ENCODE measurements at places on chromosomes 2 and 18.
A peak's percentile ranks its signal among the peaks of the same experiment; 100 is the strongest.

GRCh38 chr2:47078541-47079482 is 76.3 kb downstream of the STPG4 start:
- peak; percentile 85 for DNase-seq

DNA sequence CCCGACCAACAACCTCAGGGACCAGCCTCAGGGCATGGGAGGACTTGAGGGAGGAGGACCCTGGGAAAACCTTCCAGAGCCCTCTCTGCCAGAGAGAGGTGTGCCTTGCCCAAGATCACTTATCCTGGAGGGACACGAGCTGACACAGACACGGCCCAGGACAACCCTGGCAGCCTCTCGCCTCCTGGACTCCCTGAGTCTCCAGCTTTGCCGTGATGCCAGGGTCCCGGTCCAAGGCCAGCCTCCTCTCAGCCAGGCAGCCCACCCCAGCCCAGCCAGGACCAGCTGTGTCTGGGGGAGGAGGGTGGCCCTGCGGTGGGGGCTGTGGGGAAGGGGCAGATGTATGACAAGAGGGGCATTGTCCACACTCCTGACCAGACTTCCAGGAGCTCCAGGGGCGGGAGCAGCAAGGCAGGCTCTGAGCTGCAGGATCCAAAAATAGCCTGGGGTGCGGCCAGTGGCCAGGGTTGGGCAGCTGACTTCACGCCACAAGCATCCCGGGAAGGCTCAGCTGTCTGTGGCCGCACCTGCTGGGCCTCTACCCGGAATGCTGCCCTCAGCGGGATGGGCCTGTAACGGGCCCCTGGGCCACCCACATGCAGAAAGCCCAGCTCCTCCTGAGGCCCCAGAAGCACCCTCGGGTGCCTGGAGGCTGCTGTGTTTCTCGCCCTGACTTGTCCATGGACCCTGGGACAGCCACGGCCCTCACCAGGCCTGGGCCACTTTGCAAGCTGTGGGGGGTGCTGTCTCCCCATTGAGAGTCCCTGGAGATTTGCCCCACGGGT is 65.5 kb upstream of the GPC1 start:
- no peak for DNase-seq

- DNase-seq: no peak
Measured at GRCh38 chr2:169077674-169078240, 8.4 kb downstream of the DHRS9 start.

- no peak for DNase-seq
Measured at GRCh38 chr18:76985156-76985950, 147.2 kb downstream of the MBP start.

DNA sequence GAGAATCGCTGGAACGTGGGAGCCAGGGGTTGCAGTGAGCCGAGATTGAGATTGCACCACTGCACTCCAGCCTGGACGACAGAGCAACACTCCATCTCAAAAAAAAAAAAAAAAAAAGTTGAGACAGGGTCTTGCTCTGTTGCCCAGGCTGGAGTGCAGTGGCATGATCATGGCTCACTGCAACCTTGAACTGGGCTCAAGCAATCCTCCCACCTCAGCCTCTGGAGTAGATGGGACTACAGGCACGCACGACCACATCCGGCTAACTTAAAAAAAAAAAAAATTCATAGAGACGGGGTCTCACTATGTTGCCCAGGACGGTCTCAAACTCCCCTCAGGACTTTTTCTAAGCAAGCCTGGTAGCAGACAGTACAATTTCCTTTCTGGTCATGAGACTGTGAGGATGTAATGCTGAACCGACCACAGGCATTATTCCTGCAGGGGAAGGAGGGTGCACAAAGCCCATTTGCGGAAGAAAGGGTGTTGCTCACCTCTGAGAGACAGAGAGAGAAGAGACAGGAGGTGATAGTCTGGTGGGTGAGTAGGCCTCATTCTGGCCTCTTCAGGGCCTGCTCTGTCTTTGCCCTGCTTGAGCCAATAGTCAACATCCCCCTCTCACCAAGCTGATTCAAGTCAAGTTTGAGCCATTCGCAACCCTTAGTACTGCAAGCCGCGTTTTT is 205.3 kb downstream of the ZFP36L2 start:
- no peak for DNase-seq

DNA sequence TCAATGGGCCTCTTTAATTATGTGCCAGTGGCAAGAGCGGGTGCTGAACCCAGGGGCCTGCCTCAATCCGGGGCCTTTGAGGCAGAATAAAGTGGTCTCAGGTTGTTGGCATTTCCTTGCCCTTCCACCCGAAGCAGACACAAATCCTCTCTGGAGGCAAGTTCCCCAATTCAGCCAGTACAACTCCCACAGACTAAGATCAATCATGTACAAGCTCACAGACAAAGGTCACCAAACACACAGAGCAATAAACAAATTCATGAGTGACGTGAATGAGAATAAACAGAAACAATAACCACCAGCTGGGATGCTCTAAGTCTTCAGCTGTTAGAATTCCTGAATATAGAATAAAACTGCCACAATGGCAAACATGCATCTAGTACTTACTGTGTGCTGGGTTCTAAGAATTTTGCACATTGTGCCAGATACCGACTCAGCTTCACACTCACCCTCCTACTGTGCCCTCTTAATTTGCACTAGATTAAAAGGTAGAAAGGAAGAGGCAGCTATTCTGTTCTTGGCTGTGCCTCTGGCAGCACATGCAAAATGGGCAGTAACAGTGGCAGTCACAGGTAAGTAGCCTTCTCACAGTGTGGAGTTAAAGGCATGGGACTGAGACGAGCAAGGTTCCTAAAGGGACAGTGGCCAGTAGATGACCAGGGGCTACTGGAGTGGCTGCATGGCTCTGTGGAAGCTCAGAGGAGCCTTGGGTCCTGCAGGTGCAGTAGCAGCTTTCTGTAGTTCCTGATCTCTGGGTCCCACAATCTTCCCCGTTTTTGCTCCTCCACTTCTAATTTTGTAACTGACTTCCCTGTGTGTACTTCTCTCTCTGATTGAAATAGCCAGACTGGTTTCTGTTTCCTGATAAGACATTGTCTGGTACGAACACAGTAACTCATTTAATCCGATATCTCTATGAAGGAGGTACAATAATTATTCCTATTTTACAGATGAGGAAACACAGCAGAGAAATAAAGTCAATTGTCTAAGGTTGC is 34.6 kb upstream of the IL1B start:
- DNase-seq: no peak
